ENCODE measurements at places on chromosomes 16 and 17.
A peak's percentile ranks its signal among the peaks of the same experiment; 100 is the strongest.

GRCh38 chr17:43528319-43528987 lies 17.7 kb downstream of the ETV4 start:
- DNase-seq: no peak

DNA sequence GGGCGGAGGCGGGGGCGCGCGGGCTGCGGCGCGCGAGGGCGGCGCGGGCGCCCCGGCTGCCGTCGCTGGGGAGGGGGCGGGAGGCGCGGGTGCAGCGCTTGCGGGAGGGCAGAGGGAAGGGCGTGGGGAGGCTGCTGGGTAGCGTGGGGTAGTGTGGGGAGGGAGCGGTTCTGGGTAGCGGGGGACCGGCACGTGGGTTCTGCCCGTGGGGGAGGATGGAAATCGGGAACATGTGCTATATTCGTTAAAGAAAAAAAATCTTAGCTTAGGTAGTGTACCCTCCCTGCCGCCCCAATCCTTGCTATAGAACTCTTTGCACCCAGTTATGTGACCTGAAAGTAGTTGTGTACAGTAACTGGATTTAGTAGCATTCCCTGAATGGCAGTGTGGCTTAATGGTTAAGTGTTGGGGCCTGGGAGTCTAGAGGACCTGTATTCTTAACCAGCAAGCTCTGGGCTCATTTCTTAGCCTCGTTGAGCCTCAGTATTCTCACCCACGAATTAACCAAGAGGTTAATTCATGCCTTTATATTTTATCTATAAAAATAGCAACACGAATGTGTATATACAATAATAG lies 646 bp downstream of the RABEP1 start:
- DNase-seq: peak; percentile 63

- DNase-seq: no peak
Measured at GRCh38 chr17:81494626-81495377, 17.8 kb downstream of the ACTG1 start.

DNA sequence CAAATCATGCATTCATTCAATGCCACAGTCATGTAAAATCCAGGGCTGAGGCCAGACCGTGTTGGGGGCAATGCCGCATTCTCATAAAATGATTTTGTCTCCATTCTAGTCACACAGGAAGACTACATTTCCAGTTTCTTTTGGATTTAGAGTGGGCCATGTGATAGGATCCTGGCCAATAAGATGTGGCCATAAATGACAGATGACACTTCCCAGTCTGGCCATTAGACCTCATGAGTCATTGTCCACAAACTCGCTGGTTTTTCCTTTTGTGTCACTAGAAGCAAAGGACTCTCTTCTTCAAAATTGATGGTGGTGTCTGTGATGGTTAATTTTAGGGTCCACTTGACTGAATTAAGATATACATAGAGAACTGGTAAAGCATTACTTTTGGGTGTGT lies 352.3 kb downstream of the UTP18 start:
- DNase-seq: no peak

- DNase-seq: no peak
Measured at GRCh38 chr16:27335349-27336053, 21.7 kb downstream of the IL4R start.

DNA sequence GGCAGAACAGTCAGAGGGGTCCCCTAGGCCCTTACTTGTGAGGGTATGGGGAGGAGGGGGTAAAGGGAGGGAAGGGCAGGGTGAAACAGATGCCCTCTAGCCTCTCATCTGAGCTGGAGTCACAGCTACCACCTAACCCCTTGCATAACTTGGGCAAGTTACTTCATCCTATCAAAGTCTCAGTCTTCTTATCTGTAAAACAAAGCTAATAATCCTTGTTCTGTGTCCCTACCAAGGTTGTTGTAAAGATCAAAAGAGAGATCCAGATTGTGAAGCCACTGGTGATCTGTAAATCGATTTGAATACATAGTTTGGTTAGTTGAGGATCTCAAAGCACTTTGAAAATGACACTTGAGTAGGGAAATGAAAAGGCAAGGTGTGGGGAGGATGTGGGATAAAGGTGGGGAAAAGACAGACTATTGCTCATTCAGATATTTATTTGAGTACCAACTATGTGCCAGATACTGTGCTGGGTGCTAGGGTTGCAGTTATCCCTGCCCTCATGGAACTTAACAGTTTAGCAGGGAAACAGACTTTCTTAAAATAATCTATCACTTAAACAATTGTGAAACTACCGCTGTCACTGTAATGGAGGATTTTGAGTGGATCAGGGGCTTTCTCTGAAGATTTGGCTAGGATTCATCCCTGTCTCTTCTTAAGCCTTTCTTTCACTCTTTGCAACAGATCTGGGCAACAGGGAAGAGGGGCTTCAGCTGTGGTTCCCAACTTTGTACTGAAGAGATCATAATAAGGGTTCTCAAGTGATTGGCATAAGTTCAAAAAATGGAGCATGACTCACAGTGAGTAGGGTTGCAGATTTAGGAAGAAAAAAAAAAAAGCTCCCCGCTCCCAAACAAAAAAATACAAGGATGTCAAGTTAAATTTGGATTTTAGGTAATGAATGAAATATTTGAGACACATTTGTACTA lies 3.0 kb downstream of the HEATR9 start:
- no peak for DNase-seq

DNA sequence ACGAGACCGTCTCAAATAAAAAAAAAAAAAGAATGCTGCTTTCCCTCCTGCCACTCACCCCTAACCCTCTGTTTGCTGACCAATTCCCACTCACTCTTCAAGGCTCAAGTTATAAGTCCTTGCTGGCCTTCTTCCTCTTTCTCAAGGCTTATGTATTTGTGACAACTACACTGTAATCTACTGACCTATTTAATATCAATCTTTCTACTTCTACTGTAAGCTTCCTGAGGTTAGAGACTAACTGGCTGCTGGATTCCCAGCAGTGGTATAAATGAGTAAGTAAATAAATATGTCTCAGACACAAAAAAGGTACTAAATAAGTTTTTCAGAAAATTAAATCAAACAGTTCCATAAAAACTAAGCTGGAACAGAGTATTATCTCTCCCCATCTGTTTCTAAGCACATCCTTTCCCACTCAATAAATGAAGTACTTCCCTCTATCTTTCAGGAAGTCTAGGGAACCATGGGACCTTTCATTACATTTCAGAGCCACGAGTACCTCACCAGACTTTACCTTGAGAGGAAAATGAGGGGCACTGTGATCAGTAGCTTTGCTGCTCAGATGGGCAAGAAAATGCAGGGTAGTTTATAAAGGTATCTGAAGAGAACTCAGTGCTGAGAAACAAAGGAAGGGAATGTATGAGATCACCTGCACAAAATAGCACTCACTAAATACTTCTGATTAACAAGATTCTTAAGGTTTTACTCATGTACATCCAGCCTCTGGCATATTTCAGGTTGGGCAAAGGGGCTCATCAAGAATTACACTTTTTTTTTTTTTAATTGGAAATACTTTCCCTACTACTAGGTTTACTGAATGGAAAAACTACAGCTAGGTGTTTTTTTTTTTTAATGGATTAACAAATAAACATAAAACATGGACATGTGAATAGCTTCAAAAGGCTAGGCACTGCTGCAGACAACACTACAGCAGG lies 10.8 kb downstream of the SSH2 start:
- DNase-seq: no peak

GRCh38 chr17:13078591-13079385 lies 61.0 kb upstream of the ELAC2 start:
- no peak for DNase-seq

GRCh38 chr17:82152556-82153294 lies 54.7 kb upstream of the FASN start:
- DNase-seq: no peak

GRCh38 chr17:44467108-44467507 lies 36.1 kb downstream of the GPATCH8 start:
- DNase-seq: no peak

DNA sequence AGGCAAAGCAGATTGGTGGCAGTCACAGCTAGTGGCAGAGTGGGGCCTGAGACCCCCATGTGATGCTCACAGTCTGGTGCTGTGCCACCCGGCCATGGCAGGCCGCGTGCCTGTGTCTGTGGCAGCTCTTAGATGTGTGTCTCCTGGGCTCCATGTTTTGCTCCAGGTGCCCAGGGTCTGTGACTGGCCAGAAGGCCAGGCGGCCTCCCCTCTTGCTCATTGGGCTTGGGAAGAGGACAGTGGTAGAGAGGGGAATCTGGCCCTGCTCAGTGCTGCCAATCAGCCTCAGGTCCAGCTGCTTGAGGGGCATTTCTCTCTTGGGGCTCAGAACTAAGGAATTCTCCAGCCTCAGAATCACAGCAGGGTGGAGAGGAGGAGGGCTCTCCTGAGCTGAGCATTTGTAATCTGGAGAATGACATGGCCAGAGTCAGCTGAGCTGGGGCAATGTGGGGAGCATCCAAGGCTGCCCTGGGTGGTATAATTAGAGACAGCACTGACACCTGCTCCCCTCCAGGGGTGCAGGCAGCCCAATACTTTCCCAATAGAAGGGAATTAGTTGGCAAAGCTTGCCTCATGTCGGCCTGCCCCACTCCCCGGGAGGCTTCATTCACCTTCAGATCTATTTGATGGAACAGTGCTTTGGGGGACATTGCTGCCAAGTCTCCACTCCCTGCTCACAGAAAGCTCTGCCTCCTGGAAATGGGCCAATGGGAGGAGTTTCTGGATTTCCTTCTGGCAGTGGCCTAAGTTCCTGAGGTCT lies 2.7 kb upstream of the LASP1NB start:
- DNase-seq: no peak

DNA sequence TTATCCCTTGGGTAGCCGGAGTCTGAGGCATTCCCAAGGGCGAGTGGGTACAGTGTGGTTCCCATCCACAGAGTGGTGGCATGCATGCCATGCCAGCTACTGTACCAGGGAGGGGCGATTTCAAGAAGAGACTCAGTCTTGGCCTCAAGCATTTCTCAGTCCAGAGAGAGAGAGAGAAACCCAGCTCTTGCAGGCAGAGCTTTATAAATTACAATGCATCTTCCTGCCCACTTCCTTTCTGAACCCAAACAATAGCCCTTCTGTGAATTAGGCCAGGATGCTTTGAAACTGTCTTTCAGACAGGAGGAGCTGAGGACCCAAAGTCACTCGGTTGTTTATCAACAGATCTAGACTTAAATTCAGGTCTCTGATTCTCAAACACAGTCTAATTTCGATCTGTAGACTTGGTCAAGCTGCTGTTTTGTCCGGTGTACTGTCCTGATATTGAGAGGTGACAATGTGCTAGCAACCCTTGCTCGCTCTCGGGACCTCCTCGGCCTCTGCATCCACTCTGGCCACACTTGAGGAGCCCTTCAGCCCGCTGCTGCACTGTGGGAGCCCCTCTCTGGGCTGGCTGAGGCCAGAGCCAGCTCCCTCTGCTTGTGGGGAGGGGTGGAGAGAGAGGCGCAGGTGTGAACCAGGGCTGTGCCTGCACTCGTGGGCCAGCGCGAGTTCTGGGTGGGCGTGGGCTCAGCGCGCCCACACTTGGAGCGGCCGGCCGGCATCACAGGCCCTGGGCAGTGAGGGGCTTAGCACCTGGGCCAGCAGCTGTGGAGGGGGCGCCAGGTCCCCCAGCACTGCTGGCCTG lies 408.0 kb downstream of the UTP18 start:
- no peak for DNase-seq

DNA sequence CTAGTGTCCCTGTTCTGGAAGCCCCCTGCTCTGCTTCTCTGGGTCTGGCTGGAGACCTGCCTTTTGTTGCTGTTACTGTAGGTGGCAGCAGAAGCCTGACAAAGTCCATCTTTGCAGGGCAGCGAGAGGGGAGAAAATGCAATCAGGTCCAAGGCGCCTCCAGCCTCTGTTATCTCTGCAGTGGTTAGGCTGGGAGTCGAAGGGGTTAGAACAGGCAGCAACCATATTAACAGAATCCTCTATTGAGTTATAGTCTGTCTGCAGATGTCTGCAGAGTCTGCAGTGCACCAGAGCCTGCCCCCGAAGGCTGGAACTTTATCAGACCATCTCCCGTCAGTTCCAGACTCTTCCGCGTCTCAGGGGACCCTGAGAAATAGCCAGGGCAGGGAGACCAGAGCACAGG lies 404.9 kb upstream of the EEF2KMT start:
- DNase-seq: no peak

DNA sequence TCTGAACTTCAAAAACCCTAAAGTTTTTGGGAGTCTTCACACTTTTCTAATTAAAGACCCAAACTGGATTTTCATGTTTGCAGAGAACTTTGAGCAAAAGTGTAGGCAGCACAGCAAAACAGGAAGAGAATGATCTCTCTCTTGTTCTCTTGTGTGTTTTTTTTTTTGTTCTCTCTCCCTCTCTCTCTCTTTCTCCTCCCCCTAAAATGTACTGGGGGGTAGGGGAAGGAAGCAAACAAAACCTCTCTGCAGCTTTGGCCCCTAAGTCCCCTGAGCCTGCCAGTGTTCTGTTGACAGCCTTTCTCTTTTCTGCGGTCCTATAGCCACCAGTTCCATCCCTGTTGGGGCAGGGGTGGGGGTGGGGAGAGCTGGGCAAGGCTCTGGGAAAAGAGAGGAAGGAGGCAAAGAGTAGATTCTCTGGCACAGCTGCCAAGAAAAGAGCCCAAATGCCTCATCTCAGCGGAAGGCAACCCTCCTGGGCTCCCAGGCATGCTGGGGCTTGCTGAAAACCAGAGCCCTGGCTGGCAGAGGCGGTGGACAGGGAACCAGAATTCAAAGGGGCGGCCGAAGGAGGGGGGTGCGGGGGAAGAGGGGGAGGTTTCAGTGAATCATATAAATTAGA lies 295.3 kb downstream of the SOX9 start:
- DNase-seq: no peak

DNA sequence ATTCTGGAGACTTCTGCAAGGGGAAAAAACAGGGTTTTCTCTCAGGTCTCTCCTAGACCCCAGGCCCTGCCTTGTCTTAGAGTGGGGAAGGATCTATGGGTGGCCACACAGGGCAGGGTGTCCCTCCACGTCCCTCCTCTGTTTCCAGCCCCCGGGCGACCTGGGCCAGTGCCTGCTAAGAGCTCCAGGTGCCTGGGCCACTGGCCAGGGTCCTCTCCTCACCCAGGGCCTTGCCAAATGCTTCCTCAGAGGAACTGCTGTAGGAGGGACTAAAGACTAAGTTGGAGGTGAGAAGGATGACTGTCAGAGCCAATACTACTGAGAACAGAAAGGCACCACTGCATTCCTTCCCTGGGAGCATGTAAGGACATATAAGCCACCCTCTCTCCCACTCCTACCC lies 11.4 kb downstream of the NOS2 start:
- DNase-seq: no peak
